Activated B cell treated with CpG ODN at 0.5 μM for 24 hours (primary cell): ENCODE measurements at places on chromosomes 4 and X.

DNA sequence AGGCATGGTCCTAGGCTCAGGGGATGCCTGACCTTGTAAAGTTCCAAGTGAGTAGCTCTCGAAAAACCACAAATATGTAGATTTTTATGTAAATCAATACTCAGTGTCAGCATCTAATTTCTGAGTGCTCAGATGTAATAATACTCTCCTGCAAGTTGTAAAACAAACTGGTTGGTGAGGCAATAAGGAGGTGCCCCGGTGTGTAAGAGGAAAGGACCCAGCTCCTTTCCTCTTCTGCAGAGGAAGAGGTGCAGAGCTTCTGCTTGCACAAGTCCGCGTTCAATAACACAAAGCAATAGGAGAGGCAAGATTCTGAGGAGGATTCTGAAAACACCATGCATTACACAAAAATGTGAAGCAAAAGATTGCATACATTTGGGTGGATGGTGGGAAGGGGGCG lies 43.6 kb upstream of the ENPP6 start:
- no peak for DNase-seq

DNA sequence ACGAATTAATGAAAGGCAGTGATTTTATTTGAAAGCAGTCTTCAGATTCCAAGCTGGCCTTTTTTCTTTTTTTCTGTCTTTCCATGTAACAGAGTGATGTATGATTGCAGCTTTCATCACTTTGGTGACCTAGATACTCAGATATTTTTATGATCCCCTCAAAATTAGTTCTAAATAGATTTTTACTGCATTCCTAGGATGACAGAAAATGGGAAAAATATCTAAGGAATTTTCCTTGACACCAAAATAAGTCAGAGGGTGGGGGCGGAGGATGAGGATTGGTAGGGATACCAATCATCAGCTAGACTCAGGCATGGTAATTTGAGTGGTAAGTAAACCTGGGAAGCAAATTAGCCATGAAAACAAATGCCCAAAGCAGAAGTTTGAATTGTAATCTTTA lies 11.9 kb upstream of the HMGB2 start:
- DNase-seq = no peak

DNA sequence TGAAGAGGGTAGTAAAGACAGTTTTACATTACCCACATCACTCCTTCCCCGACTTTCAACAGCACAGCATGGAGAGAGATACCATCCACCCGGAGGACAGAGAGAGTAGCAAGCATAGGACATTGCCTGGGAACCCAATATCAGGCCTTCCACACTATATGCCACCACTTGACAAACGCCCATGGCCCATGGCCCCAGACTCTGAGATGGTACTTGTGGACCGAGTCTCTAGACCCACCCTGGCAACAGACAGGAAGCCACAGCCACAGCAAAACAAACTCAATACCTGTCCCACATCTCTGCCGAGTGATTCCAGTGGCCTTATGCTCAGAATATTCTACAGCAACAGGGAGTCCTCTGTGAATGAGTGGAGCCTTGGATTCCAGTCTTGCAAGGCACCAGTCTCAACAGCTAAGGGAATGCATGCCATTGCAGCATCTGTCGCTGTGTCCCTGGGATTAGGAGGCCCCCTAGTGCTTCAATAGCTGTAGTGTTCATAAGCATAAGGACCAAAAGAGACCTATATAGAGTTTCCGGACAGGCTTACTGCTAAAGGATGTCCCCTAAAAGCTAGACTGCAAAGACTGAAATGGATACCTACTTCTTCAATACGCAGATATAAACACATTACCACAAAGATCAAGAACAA lies 14.7 kb upstream of the CT55 start:
- no peak for DNase-seq

- no peak for DNase-seq
Measured at GRCh38 chrX:12814420-12814819, 23.2 kb downstream of the PRPS2 start.

DNA sequence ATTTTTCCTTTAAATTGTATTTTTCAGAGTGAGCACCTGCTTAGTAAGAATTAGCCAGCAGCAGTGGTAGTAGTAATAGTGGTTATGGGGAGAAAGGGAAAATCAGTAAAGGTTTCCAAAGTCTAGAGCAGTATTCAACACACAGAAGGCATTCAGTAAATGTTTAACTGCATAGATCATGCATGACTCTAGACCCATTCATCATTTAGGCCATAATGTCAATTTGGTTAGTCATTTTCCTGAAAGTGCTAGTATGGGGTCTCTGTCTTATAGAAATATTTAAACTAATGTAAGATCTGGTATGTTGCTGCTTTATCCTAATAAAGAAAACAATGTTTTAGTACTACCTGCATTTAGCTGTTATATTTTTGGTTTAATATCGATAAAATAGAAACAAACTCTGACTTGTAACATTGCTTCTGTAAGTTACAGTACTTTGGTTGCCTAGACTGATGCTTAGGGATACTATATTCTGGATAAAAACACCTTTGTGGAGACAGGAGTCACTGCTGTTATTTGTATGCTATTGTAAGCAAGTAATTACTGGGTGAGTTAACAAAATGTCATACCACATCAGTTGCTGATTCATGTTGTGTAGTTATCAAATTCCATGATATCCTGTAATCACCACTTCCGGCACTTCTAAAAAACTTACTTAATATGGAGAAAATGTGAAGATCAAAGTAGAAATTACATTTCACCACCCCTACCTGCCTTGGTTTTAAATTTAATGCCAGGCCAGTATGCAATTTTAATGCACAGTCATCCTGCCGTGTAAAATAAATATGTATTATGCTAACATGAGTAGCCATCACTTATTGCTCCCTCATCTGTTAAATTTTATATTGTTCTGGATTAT lies 115.8 kb upstream of the BMPR1B start:
- DNase-seq = no peak

GRCh38 chr4:87974856-87975462 lies 555 bp upstream of the SPP1 start:
- DNase-seq = no peak

- DNase-seq = no peak
Measured at GRCh38 chrX:18047491-18047890, 173.2 kb downstream of the BEND2 start.

DNA sequence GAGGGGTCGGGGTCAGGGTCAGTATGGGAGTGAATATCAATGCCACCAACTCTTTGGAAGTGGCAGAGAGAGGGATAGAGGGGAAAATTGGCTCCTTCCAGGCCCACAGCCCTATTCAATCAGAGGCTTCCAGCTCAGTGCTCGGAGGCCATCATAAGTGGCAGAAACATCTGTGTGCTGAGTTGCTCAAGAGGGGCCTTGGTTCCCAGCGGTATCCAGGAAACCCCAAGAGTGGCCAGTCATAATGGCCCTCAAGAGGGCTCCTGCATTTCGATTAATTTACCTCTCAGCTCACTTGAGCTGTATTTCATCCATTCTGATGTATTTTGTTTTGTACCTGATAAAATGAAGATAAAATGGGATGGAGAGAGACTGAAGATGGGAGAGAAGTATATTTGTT lies 154.3 kb upstream of the EOLA2 start:
- no peak for DNase-seq

- DNase-seq = no peak
Measured at GRCh38 chrX:131607792-131608369, 64.0 kb downstream of the OR13H1 start.

DNA sequence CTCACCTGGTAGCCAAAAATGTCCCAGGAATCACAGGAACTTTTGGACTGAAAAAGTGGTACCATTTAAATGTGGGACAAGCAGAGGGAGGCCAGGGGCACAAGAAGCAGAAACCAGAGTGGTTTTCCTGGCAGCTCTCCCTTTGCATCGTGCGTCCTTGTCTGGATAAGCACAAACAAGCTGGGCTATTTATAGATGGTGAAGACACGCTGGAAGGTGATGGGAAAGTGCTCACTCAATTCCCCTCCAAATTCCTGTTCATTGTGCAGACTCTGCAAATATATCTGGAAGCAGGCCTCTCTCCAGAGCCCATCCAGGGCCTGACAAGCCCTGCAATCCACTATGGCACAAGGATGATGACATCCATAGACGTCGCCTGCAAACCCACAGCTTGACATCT lies 63.6 kb upstream of the MAP3K15 start:
- DNase-seq = no peak

DNA sequence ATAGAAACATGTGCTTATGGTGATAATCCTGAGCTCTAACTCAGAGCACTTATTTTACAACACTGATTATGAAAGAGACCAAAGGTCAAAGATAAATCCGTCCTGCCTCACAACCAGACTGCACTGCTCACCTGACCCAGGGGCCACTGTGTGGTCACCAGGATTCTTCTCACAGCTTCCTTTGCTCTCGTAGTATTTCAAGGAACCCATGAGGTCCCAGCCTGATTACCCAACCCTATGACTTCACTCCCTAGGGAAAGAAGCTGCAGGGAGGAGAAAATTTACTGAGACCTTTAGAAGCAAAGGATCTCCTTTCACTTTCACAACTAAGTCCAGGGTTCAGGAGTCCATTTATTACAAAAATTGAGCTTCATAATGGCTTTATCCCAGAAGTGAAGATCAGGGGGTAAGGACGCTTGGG lies 9.6 kb downstream of the SLC25A5 start:
- no peak for DNase-seq

GRCh38 chrX:40773809-40774208 lies 38.5 kb upstream of the MED14 start:
- no peak for DNase-seq

DNA sequence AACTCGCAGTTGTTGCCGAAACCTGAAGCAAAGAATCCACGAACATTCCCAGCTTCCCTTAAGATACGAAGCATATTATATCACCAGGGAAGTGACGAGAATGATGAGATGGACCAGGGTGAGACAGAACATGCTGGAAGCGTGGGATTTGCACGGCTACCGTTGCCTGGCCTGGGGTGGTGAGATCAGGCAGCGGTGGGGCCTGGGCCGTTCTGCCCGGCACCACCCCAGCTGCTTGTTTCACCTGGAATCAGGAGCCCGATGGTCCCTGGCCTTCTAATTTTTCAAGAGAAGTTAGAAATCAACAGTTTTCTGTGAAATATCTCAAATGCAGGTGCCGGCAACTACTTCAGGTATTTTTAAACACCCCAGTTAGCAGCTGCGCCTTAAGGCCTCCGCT lies 5.7 kb downstream of the CLDN22 start:
- DNase-seq = no peak

DNA sequence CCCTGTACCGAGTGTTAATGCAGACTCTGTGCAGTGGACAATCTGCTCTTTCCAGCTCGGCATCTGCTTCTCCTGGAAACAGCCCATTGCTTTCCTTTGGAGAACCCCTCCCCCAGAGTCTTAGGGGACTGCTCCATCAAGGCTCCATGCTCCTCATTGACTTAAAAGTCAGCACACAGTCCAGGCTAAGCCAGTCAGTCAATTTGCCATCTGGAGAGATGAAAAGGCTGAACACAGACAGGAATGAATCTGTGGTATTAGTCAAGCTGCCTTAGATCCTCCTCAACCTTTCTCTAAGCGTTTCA lies 20.3 kb downstream of the ATP8A1 start:
- no peak for DNase-seq

- DNase-seq = no peak
Measured at GRCh38 chr4:23614284-23614892, 275.5 kb downstream of the PPARGC1A start.

DNA sequence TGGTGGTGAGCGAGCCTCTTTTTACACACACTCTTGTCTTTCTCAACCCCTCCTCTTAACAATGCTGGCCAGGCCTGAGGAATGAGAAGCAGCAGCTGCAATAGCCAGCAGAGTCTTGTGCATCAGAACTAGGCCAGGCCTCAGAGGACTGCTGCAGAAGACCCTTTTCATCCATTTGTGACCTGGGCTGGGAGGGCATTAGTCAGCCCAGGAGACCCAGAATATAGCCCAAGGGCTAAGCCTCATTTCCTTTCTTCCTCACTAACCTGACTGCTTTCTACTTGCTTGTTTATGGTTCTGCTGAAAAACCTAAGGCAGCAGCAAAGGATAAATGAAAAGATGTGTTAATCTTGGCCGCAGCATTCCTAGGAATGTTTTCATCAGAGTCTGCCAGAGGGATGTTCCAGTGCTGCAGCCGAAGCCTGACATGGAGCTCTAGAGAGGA lies 254.7 kb upstream of the AR start:
- no peak for DNase-seq

- no peak for DNase-seq
Measured at GRCh38 chr4:8410641-8411271, 29.8 kb downstream of the ACOX3 start.

- no peak for DNase-seq
Measured at GRCh38 chr4:69743476-69744156, 16.8 kb downstream of the SULT1B1 start.

GRCh38 chr4:35639929-35640328 lies 604.4 kb downstream of the ARAP2 start:
- DNase-seq = no peak

DNA sequence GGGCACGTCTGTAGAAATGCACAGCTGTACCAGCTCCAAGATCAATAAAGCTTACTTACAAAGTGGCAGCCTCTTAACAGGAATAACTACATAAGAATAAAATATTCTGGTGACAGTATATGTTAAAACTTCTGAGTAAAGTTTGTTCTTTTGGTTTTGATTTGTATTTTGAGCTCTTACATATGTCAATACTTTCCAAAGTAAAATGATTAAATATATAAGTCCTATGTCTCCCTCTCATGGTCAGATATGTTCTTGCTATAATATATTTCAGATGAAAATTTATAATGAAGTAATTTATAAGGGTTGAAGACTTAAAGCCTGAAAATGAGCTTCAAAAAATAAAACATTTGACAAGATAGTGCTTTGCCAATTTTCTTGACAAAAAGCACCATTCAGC lies 254.4 kb downstream of the NPFFR2 start:
- DNase-seq = no peak

DNA sequence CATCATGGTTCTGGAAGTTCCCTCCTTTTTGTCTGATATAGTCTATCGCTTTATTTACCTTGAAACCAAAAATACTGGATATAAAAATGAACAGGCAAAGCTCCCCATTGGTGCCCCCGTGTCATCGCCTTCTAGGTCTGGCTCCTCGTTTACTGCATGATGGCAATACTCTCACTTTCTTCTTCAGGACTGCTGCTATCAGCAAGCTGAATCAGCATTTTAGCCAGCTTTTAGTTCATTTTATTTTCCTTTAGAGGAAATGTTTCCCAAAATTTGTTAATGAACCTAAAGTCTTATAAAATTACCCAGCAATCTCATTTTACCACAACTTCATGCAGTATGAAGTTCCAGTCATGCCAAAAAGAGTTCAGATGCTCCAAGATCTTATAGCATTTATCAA lies 80.5 kb downstream of the ZIC3 start:
- DNase-seq = no peak

DNA sequence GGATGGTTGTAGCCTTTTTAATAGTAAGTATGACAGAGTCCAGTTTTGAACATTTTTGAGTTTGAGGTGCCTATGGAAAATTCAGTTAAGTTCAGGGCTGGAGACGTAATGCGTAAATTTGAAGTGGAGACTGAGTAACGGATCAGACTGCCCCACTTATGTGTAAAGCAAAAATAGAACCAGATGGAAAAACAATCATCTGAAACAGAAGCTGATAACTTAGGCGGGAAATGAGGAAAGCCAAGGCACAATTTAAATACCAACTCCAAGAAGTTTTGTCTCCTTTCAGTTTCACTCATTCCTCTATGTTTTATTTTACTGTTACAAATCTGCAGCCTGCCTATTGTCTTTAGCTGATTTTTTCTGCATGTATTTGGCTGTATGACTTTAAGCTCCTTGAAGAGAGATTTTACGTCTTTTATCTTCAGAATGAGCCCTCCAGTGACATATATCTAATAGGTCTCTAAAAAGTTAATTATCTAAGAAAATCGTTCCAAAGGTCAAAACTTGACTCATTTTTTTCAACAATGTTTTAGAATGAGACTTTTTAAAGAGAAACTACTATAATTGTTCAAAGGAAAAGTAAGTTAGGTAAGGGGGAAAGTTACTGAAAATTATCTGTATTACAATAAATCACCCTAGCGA lies 1.1 kb downstream of the SGCB start:
- no peak for DNase-seq

- no peak for DNase-seq
Measured at GRCh38 chrX:107324493-107325310, 118.3 kb downstream of the DNAAF6 start.
